ENCODE measurements at places on chromosomes 2 and 18. TPM values are rescaled to one million over a fixed set of nuclear protein-coding genes. Genes with fewer than 3 reads are reported as not detected.

DNA sequence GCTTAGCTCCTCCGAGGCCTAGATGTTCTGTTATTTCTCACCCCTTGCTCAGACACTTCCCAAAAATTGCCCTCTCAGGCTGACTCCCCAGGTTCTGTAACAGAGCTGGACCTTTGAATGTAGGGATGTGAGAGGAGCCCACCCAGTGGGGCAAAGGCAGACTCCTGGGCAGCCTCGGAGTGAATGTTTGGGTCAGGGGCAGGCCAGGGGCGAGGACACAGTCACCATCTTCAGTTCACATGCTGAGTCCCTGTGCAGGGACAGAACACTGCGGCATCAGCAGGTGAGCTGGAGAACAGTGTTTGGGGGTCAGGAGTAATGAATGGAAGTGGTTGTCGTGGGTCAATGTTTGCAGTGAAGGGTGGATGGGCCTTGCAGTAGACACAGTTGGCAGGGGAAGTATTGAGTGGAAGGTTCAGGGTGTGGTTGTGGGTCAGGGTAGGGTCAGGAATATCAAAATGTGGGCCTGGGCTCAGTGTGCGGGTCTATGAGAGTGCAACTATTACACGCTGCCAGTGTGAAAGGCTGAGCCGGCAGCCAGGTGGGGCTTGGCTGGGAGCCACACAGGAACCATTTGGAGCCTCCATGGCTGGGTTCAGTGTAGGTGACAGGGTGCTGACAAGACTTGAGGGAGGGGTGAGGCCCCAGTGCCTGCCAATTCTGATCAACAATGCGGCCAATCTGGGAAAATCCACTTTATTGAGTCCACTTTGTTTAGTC lies 4.4 kb downstream of the IHH start:
- no peaks in the 10 kb centered on the region for H3K4me1 ChIP-seq
- H3K27me3 ChIP-seq, result peaks cover 55% of the 10 kb centered on the region
- DNase-seq, result no peak
- no peaks in the 10 kb centered on the region for H3K36me3 ChIP-seq
- H3K27ac ChIP-seq, result no peak overlapping the region

- no peaks in the 10 kb centered on the region for H3K4me1 ChIP-seq
- H3K4me3 ChIP-seq, result no peak overlapping the region
These were observed 12.5 kb downstream of the ABCG8 start for GRCh38 chr2:43851011-43851980.

GRCh38 chr18:75810961-75811551 lies 383.6 kb upstream of the SMIM21 start:
- H3K4me3 ChIP-seq, result no peak overlapping the region
- peak overlapping the region; percentile 74 for H3K27ac ChIP-seq
- no peaks in the 10 kb centered on the region for H3K27me3 ChIP-seq

DNA sequence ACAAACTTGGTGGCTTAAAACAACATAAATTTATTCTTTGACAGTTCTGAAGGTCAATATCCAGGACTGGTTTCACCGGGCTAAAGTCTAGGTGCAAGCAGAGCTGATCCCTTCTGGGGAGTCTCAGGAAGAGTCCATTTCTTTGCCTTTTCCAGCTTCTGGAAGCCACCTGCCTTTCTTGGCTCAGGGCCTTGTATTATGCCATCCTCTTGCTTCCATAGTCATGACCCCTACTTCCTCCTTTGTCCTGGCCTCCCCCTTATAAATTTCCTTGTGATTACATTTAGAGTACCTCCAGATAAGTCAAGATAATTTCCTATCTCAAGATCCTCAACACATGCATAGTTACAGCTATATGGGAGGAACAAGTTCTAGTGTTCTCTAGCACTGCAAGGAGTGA lies 1089.5 kb downstream of the LRP1B start:
- H3K27me3 ChIP-seq, result no peaks in the 10 kb centered on the region
- no peaks in the 10 kb centered on the region for H3K4me1 ChIP-seq
- H3K27ac ChIP-seq, result no peak overlapping the region
- no peak for DNase-seq

DNA sequence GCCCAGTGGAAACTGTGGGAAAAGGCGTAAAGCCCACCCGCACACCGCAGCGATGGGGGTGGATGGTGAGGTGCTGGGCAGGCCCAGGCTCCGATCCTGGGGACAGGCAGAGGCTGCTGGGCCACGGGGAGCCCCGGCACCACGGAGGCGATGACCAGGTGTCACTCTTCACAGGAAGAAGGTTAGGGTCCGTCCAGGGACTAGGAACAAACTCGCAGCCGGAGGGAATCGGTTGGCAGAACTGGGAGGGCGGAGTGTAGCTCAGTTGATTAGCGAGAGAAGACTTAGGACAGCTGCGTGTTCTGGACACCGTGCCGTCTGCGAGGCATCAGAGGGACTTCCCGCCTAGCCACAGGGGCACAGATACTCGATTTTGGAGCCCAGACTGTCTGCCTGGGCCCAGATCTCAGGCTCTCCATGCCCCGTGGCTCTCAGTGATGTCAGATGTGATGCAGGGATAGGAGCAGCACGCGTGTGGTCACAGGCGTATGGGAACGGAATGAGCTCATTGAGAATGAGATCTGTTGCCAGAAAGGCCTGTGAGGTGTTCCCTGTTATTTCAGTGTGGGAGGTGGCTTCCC lies 16.1 kb upstream of the ALLC start:
- H3K27ac ChIP-seq, result no peak overlapping the region
- no peaks in the 10 kb centered on the region for H3K27me3 ChIP-seq
- H3K36me3 ChIP-seq, result no peaks in the 10 kb centered on the region
- no peak overlapping the region for H3K4me3 ChIP-seq
- DNase-seq, result no peak

DNA sequence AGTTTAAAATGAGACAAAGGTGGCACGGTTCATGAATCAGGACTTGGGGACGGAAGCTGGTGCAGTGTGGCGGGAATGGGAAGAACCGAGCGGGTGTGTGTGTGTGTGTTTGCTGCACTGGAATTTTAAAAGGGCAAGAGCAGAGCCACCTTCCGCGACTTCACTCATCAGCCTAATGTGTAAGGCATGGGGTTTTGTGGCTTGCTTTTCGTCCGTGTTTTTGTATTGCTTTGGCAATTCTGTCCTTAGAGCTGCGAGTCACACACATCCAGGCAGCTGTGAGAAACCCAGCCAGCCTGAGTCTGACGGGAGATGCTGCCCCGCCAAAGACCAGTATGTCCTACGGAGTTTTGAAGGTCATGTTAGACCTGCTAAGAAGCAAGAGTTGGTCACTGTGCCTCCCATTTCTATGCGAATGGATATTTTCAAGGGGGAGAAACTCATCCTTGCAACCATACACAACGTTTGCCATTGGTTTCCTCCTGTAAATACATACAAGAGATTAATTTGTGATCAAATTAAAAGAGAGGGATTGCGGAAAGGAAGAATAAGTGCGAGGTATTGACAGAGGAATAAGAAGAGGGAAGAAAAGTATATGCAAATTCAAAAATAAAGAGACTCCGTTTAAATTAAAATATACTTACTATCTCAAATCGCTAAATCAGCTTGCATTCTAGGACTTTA lies 665 bp upstream of the CACNB4 start:
- peaks cover 25% of the 10 kb centered on the region for H3K27me3 ChIP-seq
- no peak overlapping the region for H3K27ac ChIP-seq
- no peaks in the 10 kb centered on the region for H3K36me3 ChIP-seq
- no peaks in the 10 kb centered on the region for H3K4me1 ChIP-seq

- no peak overlapping the region for H3K4me3 ChIP-seq
- no peaks in the 10 kb centered on the region for H3K36me3 ChIP-seq
- H3K4me1 ChIP-seq, result no peaks in the 10 kb centered on the region
- H3K27ac ChIP-seq, result no peak overlapping the region
These were observed 74.4 kb downstream of the TMEM18 start for GRCh38 chr2:602571-603359.

DNA sequence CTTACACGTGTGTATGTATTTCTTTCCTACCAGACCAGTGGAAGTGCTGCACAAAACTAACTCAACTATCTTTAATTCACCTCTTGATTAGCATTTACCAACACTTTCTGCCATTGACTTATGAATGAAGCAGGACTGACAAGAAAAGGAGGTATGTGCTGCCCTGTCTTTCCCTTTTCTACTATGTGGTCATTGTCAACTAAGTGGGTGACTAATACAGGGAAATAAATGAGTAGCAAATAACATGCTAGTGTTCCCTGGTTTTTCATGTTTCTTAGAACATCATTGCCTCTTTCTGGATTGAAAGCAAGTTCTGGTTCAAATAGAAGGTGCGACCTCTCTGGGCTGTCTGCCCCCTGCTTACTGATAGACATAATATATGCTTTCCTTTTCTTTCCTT lies 58.0 kb downstream of the LINC00305 start:
- H3K36me3 ChIP-seq, result no peaks in the 10 kb centered on the region
- DNase-seq, result no peak
- H3K4me3 ChIP-seq, result no peak overlapping the region
- no peaks in the 10 kb centered on the region for H3K4me1 ChIP-seq

DNA sequence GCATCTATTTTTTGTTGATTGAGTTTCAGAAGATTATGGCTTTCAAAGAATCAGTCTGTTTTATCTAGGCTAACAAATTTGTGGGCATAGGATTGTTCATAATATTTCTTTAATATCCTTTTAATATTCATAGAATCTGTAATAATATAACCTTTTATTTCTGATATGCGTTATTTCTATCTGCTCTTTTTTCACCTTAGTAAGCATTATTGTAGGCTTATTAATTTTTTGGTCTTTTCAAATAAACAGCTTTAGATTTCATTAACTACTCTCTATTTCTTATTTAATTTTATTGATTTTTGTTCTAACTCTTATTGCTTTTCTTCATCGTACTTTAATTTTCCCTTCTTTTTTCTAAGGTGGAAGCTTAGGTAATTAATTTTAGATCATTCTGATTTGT lies 1614.4 kb upstream of the DDX18 start:
- DNase-seq, result no peak
- H3K4me1 ChIP-seq, result no peaks in the 10 kb centered on the region
- H3K27ac ChIP-seq, result no peak overlapping the region
- no peak overlapping the region for H3K4me3 ChIP-seq
- no peaks in the 10 kb centered on the region for H3K36me3 ChIP-seq

GRCh38 chr2:11705711-11706110 lies 35.7 kb upstream of the NTSR2 start:
- no peak overlapping the region for H3K4me3 ChIP-seq
- H3K27ac ChIP-seq, result no peak overlapping the region
- DNase-seq, result no peak
- H3K36me3 ChIP-seq, result no peaks in the 10 kb centered on the region
- H3K4me1 ChIP-seq, result peaks cover 4% of the 10 kb centered on the region
- no peaks in the 10 kb centered on the region for H3K27me3 ChIP-seq

- H3K27me3 ChIP-seq, result no peaks in the 10 kb centered on the region
- H3K4me1 ChIP-seq, result no peaks in the 10 kb centered on the region
- H3K27ac ChIP-seq, result no peak overlapping the region
- H3K4me3 ChIP-seq, result no peak overlapping the region
These were observed 111.1 kb downstream of the MEP1B start for GRCh38 chr18:32300914-32301313.

GRCh38 chr18:57516056-57516455 lies 70.4 kb downstream of the FECH start:
- no peak for DNase-seq
- H3K36me3 ChIP-seq, result no peaks in the 10 kb centered on the region
- no peak overlapping the region for H3K27ac ChIP-seq
- no peaks in the 10 kb centered on the region for H3K4me1 ChIP-seq

DNA sequence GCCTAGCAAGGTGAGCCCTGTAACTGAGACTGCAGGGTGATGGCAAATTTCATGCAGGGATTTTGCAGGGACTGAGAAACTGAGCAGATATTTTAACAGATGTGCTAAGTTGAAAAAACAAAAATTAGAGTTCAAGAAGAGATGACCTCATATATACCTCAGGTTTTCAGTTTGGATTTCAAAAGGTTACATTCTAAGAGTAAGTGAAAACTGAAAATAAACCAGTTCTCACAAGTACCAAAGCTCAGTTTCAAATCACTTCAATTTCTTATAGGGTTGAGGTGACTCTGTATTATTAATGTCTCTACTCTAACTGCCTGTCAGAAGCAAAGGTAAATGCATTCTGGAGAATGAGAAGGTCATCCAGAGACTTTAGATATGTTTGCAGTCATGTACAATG lies 237.4 kb upstream of the VRK2 start:
- no peak overlapping the region for H3K27ac ChIP-seq
- H3K36me3 ChIP-seq, result no peaks in the 10 kb centered on the region
- H3K4me3 ChIP-seq, result no peak overlapping the region
- H3K27me3 ChIP-seq, result no peaks in the 10 kb centered on the region

DNA sequence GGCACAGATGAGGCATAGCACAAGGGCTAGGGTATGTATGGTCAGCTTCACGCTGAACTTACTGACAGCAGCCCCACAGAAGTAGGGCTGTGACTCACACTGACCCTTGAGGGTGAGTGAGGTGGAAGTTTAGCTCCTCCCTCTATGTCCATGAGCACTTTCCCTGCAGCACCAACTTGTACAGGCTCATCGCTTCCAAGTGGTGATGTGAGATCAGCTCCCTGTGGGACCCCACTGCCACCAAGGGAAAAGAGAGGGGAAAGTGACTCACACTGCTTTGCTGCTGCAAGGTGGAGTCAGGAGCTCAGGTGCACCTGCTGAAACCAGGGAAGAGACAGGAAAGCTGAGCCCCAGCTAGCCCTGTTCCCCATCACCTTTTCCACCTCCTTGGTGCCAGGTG lies 91.5 kb downstream of the TEX51 start:
- no peaks in the 10 kb centered on the region for H3K27me3 ChIP-seq
- no peak overlapping the region for H3K27ac ChIP-seq
- no peaks in the 10 kb centered on the region for H3K36me3 ChIP-seq
- no peak for DNase-seq

DNA sequence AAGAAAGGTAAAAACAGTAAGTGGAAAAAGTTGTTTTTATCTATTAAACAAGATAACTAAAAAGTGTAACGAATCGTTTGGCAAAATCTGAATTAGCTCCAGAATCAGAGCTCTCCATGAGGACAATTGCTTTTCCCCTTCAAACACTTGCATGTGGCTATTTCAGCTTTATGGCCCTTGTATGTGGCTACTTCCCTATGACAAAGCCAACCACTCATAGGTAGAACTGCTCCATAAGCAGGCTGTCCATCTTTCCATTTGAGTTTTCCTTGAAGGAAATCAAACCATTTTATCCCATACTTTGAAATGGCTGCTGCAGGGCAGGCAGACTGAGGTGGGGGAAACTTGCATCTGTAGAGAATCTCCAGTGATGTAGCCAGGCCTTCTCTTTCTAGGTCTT lies 445.5 kb upstream of the ID2 start:
- no peaks in the 10 kb centered on the region for H3K36me3 ChIP-seq
- DNase-seq, result no peak
- H3K4me1 ChIP-seq, result no peaks in the 10 kb centered on the region

DNA sequence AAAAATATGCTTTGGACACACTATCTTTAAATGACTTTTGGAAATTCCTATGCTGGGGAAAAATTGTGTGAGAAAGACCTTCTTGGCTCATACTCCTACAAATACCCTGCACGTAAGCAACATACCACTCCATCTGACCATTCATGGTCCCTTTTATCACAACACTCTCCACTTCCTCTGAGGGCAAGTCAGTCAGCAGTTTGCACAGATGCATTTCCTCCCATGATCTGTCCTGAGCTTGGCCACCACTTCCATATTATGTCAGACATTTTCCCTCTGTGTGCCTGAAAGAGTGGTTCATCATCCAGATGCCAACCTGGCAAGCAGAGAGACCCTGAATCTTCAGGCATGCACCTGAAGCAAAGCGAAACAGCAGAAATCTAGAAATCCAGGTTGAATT lies 16.1 kb upstream of the REG3G start:
- no peaks in the 10 kb centered on the region for H3K4me1 ChIP-seq
- no peak overlapping the region for H3K27ac ChIP-seq
- H3K4me3 ChIP-seq, result no peak overlapping the region
- no peak for DNase-seq
- H3K36me3 ChIP-seq, result no peaks in the 10 kb centered on the region

The FEV gene
- total RNA-seq, result not detected

The FRZB gene
- total RNA-seq, result 72.9 TPM

The PASK gene
- 8.8 TPM for total RNA-seq

The DSEL gene
- 15.7 TPM for total RNA-seq

The POU3F3 gene
- total RNA-seq, result not detected
